ENCODE measurements at places on chromosomes 2 and 18. TPM values are rescaled to one million over a fixed set of nuclear protein-coding genes. Genes with fewer than 3 reads are reported as not detected.

The RGPD3 gene
- total RNA-seq, result 0.22 TPM

The KLHL29 gene
- total RNA-seq, result 2.1 TPM

GRCh38 chr2:173119944-173120343 lies 44.3 kb downstream of the MAP3K20 start:
- DNase-seq, result no peak

DNA sequence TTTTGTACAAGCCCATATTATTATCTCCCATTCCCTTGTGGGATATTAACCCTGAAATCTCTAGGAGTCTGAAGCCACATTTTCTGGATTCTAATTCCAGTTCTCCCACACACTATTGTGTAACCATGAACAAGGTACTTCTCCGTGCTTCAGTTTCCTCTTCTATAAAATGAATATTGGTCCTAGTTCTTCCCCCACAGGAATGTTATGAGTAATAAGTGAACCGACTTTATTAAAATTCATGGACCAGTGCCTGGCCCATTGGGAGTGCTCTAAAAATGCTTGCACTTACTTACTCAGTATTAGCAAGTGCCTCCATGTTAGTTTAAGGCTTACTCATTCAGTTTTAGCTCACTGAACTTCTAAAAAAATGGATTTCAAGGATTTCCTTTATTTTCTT lies 1.4 kb upstream of the ACMSD start:
- DNase-seq, result no peak

GRCh38 chr2:232888099-232888836 lies 18.2 kb downstream of the SNORC start:
- no peak for DNase-seq

- DNase-seq, result no peak
These were observed 3.8 kb downstream of the TGIF1 start for GRCh38 chr18:3453540-3454364.

- no peak for DNase-seq
These were observed 95.4 kb downstream of the NFATC1 start for GRCh38 chr18:79491081-79491551.

The SLC11A1 gene
- total RNA-seq, result 0.04 TPM

The IRS1 gene
- total RNA-seq, result 15.0 TPM

DNA sequence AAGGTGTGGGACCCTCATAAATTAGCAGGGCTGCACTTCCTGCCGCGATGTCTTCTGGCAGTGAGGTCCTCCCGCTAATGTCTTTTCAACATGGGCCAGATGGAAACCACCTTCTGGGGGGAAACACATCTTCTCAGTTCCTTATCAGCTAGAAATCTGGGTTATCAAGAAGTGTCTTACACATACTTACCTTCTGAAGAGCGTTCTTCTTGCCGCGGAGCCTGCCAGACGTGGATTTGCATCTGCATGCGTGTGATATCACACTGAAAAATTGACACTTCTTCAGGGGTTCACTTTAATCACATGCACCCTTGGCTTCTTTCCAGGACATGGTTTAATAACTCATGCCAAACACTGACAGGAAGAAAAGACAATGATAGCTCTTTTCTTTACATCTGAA lies 163.5 kb upstream of the SOX11 start:
- DNase-seq, result no peak

The GREB1 gene
- 15.3 TPM for total RNA-seq

DNA sequence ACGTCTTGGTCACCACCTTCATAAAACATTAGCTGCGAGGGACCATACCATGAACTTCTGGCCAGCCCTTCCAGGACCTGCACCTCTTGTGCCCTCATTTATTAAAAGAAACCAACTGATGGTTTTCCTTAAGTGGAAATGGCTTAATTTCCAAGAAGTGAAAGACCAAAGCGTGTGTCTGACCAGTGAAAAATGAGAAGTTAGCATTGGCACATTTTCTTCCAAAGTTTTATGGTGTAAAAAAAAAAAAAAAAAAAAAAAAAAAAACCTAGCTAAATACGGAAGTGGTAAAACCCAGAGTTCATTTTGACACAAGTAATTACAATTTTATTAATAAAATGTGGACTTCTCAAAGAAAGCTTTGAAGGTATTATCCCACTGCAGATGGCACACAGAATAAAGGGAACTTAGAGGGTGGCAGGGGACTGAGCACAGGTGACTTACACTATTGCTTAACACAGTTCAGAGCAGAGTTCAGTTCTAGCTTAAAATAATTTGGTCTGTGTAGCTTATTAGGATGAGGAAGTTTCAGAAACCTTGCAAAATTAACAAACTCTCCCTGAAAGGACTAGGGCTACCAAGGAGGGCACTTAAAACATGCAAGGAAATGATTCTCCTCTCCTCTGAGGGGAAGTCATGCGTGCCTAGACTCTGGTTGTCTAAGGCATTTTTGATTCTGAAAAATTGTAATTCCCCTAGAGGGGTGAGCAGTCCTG lies 42.2 kb upstream of the EPG5 start:
- no peak for DNase-seq

All from H9 (cell line).